ENCODE measurements at places on chromosomes 2 and 18.

GRCh38 chr18:65567372-65567771 is 183.4 kb upstream of the CDH7 start:
- DNase-seq: no peak

DNA sequence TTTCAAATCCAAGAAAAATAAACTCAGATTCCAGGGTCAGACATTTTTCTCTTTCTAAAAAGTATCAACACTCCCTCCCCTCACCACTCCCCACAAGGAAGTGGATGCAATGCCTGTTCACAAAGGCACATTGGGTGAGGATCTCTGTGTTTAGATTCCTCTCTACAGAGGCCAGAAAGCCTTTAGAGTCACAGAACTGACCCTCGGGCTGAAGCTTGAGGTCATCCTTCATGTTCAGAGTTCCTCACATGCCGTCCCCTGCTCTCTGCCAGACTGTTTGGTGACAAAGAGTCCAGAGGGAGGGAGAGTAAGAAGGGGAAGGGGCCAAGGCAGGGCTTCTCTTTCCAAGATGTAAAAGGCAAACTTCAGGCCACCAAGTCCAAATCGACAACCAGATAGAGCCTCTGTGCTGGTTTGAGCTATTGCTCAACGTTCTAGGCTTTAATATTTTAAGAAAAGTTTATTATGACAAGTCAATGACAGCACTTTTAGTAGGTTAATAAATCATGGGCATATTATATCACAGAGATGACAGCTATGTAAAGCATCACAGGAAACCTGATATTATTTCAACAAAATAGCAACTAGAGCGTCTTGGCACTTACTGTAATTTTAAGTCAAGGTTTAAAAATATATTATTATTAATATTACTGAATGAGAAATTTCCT is 269.4 kb downstream of the ETAA1 start:
- no peak for DNase-seq

DNA sequence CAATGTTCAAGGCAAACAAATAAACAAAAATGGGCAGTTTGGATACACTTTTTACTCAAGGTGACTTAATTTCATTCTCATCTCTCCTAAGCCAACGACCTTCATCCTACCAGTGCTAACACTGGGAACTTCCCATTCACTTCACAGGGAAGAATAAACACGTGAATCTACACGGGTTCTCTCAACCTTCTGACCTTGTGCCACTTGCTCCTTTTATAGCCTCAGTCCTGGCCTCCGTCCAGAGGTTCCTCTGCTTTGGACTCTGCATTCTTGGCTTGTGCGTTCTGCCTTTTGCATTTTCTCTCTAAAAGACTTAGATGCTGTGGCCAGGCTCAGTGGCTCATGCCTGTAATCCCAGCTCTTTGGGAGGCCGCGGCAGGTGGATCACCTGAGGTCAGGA is 13.8 kb downstream of the ZNF2 start:
- DNase-seq: no peak

DNA sequence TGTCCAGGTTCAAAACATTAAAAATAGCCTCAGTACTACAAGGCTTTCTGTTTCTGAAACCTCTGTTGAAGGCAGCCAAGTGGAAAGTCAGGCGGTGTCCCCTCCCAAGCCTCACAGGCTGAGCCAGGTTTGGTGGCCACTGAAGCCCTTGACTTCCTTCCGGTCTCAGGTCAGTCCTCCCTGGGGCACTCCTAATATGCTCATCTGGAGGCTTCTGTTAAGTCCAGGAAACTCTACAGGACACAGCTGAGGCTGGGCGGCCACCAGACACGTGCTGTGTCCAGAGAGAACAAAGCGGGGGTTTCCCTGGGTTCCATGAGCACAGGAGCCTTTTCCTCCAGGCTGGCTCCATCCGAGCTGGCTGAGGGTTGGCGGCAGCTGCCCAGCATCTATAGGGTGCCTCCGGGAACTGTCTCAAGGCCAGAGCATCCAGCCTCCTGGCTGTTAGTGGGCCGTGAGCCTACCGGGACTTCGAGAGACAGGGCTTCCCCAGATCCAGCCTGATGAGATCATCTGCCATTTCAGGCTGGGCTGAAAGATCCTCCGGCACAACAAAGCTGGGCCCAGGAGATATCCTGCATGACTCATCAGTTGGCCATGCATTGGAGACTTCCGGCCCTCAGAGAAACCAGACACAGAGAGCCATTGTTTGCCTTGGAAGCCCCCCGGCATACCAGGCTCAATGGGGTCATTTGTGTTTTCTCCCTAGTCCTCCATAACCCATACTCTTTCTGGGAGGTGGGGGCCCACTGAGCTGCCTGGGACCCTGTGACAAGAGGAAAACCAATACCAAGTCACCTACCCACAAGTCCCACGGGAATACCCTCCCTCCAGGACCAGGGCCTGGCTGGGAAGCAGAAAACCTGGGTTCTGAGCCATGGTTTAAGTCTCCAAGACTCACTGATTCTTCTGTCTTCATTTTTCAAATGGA is 71.7 kb downstream of the HS1BP3 start:
- DNase-seq: peak; percentile 79

GRCh38 chr2:133026536-133027177 is 356.7 kb upstream of the LYPD1 start:
- DNase-seq: no peak

- DNase-seq: no peak
Measured at GRCh38 chr2:238380336-238380735, 46.4 kb upstream of the ASB1 start.

GRCh38 chr2:29991086-29991485 is 69.7 kb upstream of the ALK start:
- no peak for DNase-seq

DNA sequence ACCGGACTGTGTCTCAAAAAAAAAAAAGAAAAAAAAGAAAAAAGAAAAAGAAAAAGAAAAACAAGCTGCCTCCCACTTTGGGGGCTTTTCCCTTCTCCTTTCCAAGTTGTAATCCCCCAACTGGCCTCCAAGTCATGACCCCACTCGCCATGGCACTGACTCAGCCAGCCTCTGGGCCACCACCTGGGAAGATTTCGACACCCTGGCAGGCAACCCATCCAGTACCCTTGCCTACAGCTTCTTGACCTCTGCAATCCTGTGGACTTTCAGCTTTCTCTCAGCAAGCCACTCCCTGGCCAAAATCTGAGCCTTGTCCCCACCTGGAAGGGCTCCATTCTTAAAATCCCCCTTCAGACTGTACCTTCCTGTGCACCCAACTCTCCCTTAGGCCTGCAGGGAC is 22.3 kb upstream of the FOSL2 start:
- no peak for DNase-seq

DNA sequence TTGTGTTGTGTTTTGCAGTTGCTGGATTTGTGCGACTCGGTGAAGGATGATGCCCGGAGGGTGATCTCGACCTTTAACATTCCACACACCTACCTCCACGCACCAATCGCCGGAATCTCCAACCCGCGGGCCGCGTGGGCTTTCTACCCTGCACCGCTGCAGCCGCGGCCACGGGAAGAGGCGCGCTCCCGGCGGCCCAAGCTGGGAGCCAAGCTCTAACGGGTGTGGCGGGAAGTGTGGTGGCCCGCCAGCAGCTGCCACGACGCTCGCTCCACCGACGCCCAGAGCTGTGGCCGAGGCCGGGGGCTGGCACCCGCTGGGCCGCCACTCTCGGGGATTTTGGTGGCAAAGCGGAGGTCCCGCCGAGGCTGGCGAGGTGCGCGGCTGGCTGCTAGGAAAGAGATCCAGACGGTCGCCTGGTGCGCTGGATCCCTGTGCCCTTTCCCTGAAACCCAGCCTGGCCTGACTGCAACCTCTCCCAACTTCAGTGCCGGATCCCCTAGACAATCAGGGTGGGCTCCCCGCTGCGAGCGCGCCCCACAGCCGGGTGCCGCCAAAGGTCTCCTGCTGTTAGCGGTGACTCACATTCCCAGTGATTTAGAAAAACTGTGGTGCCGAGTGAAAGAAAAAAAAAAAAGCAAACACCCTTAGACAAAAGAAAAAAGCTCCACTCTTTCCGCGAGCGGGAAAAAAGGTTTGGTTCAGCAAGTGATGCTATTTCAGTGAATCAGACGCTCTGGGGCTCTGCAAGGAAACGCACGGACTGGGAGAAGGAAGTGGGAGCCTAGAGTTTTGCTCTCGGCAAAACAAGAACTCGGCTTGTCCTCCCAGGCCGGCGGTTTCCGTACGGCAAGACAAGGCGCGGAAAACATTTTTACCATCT is 2.9 kb upstream of the BCL2L11 start:
- peak; percentile 79 for DNase-seq

GRCh38 chr18:2902327-2902726 is 55.5 kb downstream of the EMILIN2 start:
- no peak for DNase-seq

- DNase-seq: no peak
Measured at GRCh38 chr2:40287195-40287594, 164.7 kb downstream of the SLC8A1 start.

DNA sequence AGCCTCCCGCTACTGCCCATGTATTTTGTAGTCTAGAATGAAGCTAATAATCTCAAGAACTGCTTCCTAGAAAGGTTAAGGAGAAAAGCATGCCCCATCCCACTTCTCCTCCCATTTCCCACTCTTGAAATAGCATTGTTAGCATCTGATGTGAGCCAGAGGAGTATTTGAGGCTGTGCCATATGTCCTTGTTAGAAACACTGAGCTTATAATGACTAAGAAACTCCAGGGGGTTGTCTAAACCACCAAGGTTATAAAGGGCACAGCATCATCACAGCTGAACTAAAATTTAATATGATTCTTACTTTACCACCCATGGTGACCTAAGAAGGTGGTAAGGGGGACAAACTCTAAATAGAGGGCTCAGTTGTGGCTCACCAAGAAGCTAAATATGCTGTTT is 16.6 kb downstream of the TSPYL6 start:
- DNase-seq: peak; percentile 23

DNA sequence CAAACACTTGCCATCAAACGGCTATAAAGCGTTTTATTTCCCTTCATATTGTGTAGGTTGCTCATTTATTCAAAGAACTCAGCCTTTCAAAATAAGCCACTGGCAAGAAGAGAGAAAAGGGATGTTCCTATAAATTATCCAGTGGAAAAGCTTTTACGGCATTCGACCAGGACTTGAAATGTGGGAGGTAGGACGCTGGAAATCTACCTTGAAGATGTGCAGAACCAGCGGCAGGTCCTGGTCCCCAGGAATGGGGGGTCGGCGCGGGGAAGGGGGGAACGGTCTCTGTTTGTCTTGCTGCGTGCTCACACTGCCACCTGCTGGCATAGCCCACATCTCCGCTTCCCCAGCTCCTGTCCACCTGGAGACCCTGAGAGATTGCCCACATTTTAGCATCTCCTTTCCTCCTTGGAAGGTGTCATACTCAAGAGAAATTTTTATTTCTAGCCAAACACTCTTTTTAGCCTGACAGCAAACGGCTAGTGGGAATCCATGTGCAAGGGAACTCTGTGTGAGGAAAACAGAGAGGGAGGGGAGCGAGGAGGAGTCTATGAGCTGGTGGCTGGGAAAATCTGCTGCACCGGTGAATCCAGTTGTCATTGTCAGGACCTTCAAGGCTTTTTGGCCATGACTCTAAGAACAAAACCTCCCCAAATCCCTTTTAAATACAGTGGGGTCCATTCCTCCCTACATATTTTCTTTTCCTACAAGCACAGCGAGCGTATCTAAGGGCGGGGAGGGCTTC is 349.0 kb upstream of the PKDCC start:
- DNase-seq: peak; percentile 7

- DNase-seq: no peak
Measured at GRCh38 chr2:28096421-28096820, 205.9 kb downstream of the BABAM2 start.

- peak; percentile 12 for DNase-seq
Measured at GRCh38 chr2:228541789-228542188, 360.3 kb upstream of the SPHKAP start.

GRCh38 chr2:20797096-20797495 is 25.8 kb downstream of the LDAH start:
- DNase-seq: no peak

DNA sequence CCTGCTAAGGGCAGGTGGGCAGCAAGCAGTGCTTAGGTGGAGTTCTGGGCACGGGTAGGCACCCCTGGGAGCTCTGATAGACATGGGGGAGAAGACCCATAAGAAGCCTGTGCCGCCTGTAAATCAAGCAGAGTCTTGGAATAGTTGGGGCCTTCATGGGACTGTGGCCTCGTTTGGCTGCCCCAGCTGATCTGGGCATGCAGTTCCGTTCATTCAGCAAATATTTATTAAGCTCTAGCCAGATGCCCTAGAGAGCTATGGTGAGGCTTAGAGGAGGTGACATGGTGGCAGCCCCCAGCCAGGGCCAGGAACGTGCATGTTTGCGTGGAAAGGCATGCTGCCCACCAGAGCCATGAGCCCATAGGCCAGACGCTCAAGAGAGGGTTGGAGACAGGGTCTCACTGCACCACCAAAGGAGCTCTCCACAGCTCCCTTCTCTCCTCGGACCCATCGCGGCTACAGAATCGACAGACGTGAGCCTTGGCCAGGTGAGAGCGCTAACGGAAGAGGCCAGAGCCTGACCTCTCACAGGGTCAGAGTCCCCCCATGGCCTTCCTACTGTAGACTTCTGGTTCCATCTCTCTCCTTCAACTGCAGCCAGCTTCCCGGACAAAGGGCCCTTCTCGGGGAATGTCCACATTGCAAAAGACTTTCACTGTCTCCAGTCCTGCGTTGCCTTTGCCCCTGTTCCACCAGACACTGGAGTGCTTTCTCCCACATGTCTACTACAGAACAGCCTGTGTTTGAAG is 135.7 kb downstream of the INHBB start:
- DNase-seq: no peak

- DNase-seq: no peak
Measured at GRCh38 chr18:77181950-77182707, 49.5 kb upstream of the MBP start.

DNA sequence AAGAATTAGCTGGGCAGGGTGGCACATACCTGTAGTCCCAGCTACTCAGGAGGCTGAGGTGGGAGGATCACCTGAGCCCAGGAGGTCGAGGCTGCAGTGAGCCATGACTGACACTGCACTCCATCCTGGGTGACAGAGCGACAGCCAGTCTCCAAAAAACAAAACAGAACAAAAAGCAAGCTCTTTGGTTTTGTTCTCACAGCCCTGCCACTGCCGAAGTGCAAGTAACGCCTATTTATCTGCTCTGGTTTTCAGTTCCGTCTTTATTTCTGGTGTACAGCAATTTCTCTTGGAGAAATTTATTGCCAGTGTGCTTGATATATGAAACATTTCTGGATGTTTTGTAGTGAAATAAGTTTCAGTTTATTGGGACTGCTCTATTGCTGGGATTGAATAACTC is 61.9 kb downstream of the RAB10 start:
- DNase-seq: no peak

GRCh38 chr18:25282896-25283703 is 68.9 kb downstream of the ZNF521 start:
- DNase-seq: no peak

- DNase-seq: peak; percentile 23
Measured at GRCh38 chr18:13217466-13217961, 1.0 kb upstream of the LDLRAD4 start.

DNA sequence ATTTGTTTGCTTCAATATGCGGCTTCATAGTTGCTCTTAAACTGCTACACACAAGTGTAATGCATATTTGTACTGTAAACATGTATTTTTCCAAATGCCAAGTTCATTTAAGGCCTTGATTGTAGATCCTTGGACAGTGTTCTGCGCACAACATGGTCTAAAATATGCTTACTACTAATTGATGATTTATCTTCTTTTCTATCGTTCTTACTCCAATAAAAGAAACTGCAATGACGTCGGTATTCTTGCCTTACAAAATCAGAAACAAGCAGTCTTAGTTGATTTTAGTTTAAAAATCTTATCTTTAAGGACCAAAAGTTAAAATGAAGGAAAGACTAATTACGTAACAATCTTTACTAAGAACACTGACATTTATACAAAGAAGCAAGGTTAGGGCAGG is 224.3 kb upstream of the SMAD7 start:
- DNase-seq: no peak

- no peak for DNase-seq
Measured at GRCh38 chr18:8611916-8612576, 2.8 kb downstream of the RAB12 start.

- DNase-seq: no peak
Measured at GRCh38 chr2:218555527-218555926, 12.6 kb downstream of the USP37 start.
